ENCODE measurements at places on chromosomes 6 and 20. TPM values are rescaled to one million over a fixed set of nuclear protein-coding genes. Genes with fewer than 3 reads are reported as not detected.

DNA sequence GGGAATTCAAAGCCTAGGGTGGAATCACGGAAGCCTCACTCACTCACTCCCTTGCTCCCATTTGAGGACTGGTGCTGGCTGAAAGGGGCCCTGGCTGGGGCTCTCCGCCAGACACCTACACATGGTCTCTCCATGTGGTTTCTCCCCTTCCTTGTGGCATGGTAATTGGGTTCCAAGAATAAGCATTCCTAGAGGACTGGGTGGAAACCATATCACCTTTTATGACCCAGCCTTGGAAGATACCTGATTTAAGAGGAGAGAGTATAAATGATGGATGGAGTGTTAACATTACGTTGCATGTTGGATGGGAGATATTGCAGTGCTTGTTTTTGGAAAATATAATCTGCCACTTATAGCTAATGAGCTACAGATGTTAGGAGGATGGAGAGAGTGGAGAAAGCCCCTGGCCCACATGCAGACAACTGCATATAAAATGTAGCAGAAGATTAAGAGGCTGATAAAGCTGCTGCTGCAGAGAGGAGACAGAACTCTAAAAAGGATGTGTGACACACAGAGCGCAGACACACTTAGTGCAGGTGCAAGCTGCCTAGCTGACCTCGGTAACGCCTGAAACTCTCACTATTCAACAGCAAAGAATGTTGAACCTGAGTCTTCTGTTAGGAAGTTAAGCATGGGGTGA, 23.3 kb upstream of the CDKN1A start:
- DNase-seq: peak; percentile 42

- DNase-seq: no peak
Observed at GRCh38 chr20:22825076-22825475, 210.0 kb upstream of the SSTR4 start.

Gene TULP4
- 69.4 TPM for total RNA-seq

- peak; percentile 62 for DNase-seq
Observed at GRCh38 chr20:9945408-9945807, 89.4 kb upstream of the ANKEF1 start.

Gene CFAP61
- not detected for total RNA-seq

Gene ASIP
- not detected for total RNA-seq

DNA sequence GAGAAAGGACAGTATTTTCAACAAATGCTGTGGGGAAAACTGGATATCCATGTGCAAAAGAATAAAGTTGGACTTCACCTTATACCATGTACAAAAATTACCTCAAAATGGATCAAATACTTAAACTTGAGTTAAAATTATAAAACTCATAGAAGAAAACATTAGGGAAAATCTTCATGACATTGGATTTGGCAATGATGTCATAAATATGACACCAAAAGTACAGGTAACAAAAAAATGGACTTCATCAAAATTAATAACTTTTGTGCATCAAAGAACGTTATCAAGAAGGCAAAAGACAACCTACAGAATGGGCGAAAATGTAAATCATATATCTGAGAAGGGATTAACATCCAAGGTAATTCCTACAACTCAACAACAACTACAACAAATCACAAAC, 355.3 kb upstream of the SOX4 start:
- DNase-seq: no peak

Gene VSTM2L
- total RNA-seq: 6.9 TPM

GRCh38 chr20:64152906-64153305, 11.3 kb upstream of the MYT1 start:
- no peak for DNase-seq

Gene LRRN4
- total RNA-seq: 0.15 TPM

DNA sequence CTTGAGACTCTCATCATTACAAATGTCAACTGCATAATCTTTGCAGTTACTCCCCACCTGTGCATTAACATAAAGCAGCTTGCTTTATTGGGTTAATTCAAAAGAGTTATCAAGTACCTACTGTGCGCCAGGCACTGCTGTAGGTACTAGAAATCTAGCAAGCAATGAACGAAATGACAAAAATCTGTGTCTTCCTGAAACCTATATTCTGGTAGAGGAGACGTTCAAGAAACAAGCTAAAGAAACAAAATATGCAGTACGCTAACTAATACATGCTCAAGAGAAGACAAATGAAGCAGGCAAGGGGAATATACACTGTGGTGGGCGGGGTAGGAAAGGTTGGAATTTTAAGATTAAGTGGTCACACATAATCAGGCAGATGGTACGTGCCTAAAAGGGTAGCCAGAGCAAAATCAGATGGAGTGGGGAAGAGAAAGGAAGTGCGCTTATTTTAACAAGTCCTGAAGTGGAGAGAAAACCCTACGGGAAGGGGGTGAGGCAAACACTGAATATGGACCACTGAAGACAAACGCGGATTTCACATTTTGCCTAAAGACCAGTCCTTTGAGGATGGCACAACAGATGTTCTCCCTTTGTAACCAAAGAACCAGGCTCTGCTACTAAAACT, 1.2 kb downstream of the ELOVL2 start:
- no peak for DNase-seq

- no peak for DNase-seq
Observed at GRCh38 chr6:50899306-50899870, 80.7 kb downstream of the TFAP2B start.

- DNase-seq: no peak
Observed at GRCh38 chr20:14723614-14724013, 386.2 kb upstream of the FLRT3 start.

Gene SRSF12
- 0.51 TPM for total RNA-seq

Gene CCN6
- not detected for total RNA-seq

GRCh38 chr6:159098636-159099106, 53.9 kb upstream of the TAGAP start:
- no peak for DNase-seq

GRCh38 chr6:11632231-11632630, 94.7 kb downstream of the TMEM170B start:
- DNase-seq: peak; percentile 40

DNA sequence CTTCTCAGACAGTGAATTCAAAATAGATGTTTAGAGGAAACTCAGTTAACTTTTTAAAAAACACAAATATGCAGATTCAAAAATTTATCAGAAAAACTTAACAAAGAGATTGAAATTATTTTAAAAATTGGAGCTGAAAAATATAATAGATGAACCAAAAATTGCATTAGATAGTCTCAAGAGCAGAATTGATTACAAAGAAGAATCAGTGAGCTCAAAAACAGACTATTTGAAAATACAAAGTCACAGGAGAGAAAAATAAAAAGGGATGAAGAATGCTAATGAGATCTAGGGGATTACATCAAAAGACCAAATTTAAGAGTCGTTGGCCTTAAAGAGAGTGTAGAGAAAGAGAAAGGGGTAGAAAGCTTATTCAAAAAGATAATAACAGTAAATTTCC, 700.5 kb downstream of the COL12A1 start:
- no peak for DNase-seq

DNA sequence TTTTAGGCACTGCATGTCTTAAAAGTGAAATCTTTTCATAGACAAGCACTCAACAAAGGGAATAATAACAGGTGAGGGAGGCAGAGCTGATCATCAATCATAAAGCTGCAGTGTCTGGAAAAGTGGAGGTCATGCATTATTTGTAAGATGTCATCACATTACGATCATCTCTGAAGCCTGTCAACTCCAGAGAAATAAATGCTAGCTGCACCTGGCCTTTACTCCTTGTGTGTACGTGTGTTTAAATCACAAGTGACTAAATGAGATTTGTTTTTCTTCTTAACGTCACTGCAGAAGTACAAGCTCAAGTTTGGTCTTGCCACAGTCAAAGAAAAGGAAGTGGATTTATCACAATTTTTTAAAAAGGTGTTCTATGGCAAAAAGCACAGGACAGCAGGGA, 275.5 kb upstream of the SGK1 start:
- no peak for DNase-seq

- DNase-seq: no peak
Observed at GRCh38 chr6:42263165-42263728, 45.6 kb upstream of the MRPS10 start.

DNA sequence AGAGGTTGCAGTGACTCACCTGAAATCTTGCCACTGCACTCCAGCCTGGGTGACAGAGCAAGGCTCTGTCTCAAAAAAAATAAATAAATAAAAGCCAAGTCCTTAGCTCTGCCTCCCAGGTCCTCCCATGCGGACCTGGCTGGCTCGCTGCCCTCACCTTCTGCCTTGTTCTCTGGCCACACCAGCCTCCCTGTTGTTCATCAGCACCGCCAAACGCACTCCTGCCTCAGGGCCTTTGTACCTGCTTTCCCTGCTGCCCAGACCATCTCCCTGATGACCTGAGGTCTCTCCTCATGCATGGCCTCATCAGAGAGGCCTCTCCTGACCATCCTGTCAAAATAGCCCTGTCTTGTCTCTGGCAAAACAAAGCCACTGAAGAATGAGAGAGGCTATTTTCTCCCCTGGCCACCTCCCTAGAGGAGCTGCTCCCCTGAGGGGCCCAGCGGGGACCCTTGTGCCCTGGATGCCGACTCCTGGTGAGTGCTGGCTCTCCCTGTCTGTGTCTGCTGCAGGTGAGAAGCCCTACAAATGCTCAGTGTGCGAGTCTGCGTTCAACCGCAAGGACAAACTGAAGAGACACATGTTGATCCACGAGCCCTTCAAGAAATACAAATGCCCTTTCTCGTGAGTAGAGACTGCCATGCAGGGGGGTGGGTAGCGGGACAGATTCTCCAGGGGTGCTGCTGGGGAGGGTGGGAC, 22.6 kb upstream of the CHMP4B start:
- no peak for DNase-seq

- DNase-seq: peak; percentile 69
Observed at GRCh38 chr20:63544958-63545516, 2.5 kb downstream of the SRMS start.

GRCh38 chr6:37804586-37804985, 14.9 kb upstream of the ZFAND3 start:
- no peak for DNase-seq

- peak; percentile 46 for DNase-seq
Observed at GRCh38 chr6:90790696-90791095, 203.8 kb upstream of the MAP3K7 start.

Gene EYA2
- total RNA-seq: 1.7 TPM

Gene FNDC1
- total RNA-seq: under 0.01 TPM

- no peak for DNase-seq
Observed at GRCh38 chr6:116472706-116473105, 11.5 kb downstream of the CALHM6 start.

GRCh38 chr6:30826961-30827342, 57.4 kb upstream of the DDR1 start:
- peak; percentile 74 for DNase-seq

DNA sequence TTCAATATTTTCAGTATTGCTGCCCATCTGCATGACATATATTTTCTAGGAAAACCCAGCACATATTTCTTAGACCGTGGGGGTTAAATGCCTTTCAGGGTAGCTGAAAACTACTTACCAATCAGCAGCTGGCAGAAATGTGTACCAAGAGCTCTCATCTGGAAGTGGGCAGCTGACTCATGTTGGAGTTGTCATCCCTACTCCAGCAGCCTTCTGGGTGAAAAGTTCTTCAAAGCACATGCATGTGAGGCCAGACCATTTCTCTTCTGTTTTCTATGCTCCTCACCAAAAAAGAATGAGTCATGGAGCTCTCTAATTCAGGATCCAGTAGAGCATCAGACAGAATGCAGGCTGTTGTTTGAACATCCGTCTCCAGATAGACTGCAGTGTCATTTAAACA, 135.5 kb downstream of the PAX1 start:
- DNase-seq: peak; percentile 90

Gene TUBB2B
- 104 TPM for total RNA-seq

Gene VAPB
- 6.7 TPM for total RNA-seq

- DNase-seq: no peak
Observed at GRCh38 chr6:147870506-147871110, 362.1 kb downstream of the SAMD5 start.

Gene CPXM1
- 2.0 TPM for total RNA-seq

- peak; percentile 80 for DNase-seq
Observed at GRCh38 chr20:33914919-33915318, 78.8 kb upstream of the RALY start.

DNA sequence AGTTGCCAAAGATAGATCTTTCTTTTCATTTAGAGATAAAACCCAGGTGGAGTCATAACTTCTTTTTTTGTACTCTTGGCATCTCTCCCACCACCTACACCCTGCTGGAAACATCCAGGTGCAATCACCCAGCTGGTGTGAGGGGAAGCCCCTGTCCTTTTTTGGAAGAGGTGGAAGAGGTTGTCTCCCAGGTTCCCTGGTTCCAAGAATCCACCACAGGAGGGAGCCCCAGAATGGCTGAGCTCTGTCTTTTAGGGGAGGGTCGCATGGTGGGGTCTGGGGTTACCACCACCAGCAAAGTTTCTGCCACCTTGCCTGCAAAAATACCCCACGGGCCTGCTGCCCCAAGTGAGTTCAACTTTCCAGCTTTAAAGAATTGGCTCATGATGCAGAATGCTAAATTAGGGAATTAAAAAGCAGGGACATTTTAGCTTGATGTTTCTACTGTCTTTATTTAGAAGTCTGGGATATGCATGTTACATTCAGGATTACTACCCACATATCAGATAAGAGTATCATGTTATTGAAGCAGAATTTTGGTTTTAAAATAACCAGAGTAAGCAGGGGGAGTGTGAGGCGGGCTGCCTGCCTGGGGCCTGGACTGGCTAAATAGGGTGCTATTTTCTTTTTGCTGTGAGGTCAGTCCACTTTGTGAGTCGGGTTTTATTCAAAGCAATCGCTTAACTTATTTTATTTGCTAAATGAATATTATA, 11.0 kb downstream of the SMOC2 start:
- no peak for DNase-seq

- no peak for DNase-seq
Observed at GRCh38 chr6:84977363-84977705, 212.9 kb upstream of the TBX18 start.

DNA sequence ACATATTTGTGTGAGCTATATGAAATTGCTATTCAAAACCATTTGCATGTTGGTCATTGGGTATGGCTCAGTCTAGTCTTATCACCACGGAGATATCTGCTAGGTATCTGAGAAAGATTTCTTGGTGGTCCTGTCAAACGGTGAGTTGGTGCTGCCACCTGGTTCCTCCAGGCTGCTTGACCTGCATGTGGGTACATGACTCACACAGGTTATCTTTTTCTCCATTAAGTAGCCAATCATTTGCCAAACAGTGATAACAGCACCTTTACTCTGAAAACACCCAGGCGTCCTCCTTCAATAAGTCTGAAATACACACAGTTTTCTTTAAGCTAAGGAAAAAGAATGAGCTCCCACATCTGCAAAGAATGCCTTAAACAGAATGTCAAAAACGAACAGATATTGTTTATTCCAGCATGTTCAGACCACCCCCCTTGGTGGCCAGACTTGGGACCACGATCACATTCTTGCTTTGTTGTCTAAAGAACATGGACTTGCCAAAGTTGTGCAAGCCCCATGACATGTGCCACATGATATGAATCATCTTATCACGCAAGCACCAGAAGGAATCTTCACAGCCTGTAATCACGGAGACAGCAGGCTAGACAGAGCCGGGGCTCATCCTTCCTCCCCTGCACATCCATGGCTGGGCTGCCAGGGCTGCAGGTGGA, 200.7 kb upstream of the THBS2 start:
- DNase-seq: peak; percentile 58

DNA sequence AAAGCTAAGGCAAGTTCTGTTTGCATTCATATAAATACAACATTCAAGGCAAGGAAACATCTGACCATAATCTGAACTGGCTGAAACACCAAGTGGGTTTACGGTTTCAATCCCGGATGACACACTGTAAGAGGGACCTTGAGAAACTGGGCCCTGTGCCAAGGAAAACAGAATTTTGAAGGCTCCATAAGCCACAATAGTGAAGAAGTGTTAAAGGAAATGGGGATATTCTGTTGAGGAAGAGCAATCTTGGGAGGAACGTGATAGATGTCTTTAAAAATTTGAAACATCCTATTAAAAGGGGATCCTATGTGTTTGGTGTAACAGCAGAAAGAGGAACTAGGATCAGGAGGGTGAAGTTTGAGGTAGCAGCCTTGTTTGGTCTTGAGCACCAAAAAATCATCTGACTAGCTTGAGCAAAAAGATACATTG, 82.4 kb upstream of the TAB2 start:
- DNase-seq: peak; percentile 95
